ENCODE measurements at places on chromosomes 16 and 17. TPM values are rescaled to one million over a fixed set of nuclear protein-coding genes. Genes with fewer than 3 reads are reported as not detected.
A peak's percentile ranks its signal among the peaks of the same experiment; 100 is the strongest.

GRCh38 chr17:42937712-42938596 lies 26.3 kb downstream of the AARSD1 start:
- peak; percentile 45 for DNase-seq

KRT34 gene
- total RNA-seq = not detected

NTN3 gene
- not detected for total RNA-seq

DNA sequence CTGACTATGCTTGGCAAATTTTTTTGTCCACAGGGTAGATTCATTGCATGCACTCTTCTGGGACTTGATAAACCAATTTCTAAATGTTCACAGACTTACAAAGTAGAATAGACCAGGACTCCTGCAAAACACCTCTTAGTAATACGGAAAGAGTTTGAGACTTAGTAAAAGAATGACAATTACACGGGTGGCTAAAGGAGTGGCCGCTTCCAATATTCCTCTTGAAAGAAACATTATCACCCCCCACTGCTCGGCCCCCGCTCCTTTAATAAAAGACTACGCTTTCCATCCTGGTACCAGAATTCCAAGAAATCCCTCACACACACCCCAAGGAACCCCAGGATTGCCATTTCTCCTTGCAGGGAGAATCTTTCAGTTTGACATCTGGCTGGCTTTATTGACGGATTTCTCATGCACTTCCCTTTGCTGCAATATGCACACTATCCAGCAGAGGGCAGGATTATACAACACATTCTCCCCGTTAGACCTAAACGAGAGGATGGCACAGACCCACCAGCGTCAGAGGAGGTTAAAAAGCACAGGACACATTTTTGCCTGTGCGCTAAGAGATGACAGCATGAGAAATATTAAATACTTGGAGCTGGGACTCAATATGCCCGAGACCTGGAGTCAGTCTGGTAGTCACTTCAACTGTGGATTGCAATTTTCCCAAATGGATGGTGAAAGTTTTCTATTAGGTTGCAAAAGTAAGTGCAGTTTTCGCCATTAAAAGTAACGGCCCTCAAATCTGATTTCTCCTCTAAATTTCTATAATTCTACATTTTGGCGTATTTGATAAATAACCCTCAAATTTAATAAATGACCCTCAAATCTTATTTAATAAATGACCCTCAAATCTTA lies 46.6 kb upstream of the NUDT7 start:
- DNase-seq = peak; percentile 72

CTRB2 gene
- not detected for total RNA-seq

Measured in activated CD8-positive, alpha-beta memory T cell treated with anti-CD3 and anti-CD28 coated beads, Interleukin-2, amount 10 ng/mL, durations not matched to agents 7 days and 5 days (primary cell).